ENCODE measurements at places on chromosomes 2 and 18.

DNA sequence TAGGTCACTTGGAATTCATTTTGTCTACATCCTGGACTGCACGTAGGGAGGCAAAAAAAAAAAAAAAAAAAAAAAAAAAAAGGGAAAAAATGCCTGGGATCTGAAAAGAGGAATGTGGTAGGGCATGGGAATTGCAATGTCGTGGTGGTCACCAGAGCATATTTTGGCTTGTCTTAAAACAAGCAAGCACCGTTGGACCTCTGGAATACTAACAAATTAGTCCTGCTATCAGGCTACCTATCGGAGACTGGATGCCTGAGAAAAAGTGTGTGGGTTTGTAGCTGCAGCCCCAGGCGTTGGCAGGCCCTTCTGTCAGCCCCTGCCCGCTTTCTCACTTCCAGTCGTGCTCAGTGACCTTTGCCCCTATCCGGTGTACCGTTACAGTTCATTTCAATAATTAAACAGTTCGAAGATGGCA is 588.5 kb upstream of the ZEB2 start:
- DNase-seq = no peak

DNA sequence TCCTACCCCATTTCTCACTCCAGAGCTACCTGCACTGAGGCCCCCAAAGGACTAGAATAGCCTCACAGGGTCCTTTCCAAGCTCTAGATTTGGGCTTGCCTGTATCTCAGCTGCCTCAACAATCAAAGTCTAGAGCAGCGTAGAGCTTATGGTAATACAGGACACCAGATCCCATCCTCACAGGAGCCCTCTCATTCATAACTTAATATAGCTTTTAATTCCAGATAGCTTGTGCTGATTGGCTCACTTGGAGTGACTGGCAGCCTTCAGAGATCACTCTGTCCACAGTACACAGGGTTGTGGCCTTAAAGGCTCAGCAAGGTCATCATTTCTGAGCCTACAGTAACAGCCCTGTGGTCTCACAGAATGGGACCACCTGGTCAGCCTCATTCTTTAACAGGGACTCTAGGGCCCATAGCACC is 51.4 kb downstream of the ZFP36L2 start:
- DNase-seq = no peak

DNA sequence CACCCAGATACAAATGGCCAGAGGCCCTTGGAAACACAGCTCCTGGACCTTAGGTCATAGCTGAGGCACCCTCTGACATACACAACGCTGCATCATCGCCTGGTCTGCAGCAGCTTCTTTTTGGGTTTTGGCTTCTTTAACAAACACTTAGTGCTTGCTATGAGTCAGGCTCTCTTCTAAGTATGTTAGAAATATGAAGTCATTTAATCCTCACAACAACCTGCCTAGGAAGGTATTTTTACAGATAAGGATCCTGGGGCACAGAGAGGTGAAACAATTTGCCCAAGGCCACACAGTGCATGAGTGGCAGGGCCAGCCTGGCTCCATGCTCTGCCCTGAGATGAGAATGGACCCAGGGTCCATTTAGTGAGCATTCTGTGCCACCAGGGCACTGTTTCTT is 96.6 kb downstream of the TMEM17 start:
- no peak for DNase-seq

DNA sequence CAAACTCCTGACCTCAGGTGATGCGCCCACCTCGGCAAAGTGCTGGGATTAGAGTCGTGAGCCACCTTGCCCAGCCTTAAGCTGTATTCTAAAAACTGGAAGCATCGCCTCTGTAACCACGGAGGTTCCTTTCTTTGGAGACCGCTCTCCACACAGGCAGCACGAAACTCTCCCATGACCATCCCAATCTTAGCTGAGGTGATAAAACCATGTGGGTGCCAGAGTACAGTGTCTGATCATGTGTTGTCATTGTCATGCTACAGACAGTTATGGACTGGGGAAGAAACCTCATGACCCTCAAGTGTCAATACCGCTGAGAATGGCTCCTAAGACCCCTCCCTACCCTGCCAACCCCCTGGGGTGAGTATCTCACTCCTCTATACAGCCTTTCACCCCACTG is 41.4 kb upstream of the EPG5 start:
- DNase-seq = no peak

DNA sequence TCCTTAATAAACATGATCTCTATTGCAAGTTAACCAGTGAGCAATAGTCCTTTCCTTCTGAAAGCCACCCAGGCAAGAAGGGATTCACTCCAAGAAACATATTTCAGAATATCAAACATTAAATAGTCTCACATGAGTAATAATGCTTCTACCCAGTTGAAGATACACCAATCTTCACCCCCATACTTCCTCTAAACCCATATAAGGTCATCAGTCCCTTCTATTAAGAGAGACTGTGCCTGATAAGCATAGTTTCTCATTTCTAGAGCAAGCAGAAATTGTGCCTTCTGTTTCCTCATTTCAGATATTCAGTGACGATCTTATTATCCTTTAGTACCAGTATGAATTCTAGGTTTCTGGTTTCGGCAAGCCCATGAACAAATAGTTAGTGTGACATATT is 64.6 kb downstream of the DSEL start:
- no peak for DNase-seq

GRCh38 chr2:135650721-135651120 is 90.9 kb upstream of the UBXN4 start:
- no peak for DNase-seq

DNA sequence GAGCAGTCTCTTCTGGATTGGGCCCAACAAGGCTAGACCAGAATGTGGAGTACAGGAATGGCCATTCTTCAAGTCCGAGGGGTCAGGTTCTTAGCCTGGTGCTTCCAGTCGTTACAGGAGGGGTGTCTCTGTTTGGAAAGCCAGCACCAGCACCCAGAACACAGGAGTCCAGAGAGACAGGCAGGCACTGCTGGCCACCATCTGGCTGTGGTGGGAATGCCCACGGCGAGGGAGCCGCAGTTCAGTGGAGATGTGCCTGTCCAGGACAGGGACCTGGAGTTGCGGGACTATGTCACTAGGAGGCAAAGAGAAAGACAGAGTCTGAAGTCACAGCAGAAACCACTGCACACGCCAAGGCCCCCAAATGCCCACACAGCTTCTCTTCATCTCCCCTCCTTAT is 59.1 kb downstream of the TRABD2A start:
- DNase-seq = no peak

DNA sequence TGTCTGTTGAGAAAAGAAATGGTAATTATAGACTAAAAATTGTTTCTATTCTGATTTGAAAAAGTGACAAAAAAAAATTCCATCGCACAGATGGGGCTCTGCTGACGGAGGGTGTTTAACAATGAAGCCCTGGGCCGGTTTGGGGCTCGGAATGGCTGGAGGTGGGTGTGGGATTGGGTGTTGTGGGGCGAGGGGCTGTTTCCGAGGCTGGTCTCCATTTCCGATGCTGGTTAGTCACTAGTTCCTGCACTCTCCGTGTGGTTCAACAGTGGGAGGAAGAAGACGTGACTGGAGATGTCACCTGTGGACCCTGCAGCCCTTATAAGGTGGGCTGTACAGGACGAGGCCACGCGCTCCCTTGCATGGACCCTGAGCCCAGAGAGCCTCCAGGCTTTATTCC is 143.2 kb downstream of the KLHL29 start:
- no peak for DNase-seq

- DNase-seq = no peak
These were observed 65.3 kb downstream of the TWIST2 start for GRCh38 chr2:238912916-238913875.

DNA sequence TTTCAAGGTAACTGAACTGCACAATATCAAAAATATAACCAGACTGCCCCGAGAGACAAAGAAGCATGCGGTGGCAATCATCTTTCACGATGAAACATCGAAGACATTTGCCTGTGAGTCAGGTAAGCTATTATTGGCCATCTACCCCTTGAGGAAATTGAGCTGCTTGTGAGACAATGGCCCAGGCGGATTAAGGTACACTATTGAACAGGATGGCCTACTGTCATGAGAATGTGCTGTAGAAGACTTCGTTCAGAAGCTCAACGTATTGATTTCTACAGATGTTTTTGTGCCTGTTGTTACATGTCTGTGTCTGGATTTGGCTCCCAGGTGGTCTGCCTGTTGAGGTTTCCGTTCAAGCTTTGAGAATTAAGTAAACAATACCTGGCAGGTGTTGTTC is 198.7 kb downstream of the DOK6 start:
- no peak for DNase-seq

GRCh38 chr18:70216788-70217187 is 11.3 kb upstream of the RTTN start:
- DNase-seq = no peak

DNA sequence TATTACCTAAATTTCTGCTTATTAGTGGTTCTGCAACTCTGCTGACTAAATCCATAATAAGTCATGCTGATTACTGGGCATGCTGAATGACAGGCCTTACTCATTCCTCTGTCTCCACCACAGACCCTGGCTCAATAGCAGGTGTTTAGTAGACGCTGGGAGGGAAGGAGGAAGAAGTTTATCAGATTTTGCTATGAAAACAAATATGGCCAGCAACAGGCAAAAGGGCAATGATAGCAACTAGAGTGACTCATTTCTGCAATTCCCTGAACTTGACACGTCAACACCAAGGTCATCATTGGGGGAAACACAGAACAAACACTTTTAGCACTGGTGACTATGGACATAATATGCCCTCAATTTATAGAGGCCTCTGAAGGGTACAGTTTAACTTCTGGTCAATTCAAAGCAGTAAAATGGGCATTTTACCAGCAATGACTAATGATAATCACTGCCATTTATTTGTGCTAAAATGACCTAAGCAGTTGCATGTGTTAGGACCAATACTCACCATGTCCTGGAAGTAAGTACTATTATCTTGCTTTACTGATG is 35.2 kb downstream of the TMEM163 start:
- DNase-seq = no peak

Data from stimulated activated CD4-positive, alpha-beta T cell treated with anti-CD3 and anti-CD28 coated beads, Interleukin-2, amount 100 ng/mL, for 24 hours (primary cell).